Cardiac fibroblast (primary cell): ENCODE measurements at places on chromosomes 13 and 19.

DNA sequence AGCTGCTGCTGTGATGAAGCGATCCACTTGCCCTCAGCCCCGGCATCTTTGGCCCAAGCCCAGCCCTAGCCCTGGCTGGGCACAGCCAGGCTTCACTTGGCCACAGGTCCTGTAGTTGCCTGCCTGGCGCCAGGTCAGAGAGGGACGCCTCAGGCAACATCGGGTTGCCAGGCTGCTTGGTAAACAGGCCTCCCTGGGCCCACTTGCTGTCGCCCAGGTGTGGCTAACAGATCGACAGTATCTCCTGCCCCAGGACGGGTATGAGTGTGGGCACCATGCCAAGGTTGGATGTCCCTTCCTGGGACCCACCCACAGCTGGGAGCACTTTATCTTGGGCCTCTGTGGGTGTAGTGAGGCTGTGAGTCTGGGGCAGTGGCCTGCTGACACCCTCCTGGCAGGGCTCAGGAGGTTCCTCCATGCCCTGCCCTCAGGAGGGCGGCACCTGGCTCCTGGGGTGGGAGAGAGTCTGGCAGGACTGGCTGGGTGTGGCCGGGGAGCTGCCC, 27.8 kb downstream of the CARM1 start:
- no peak for DNase-seq

DNA sequence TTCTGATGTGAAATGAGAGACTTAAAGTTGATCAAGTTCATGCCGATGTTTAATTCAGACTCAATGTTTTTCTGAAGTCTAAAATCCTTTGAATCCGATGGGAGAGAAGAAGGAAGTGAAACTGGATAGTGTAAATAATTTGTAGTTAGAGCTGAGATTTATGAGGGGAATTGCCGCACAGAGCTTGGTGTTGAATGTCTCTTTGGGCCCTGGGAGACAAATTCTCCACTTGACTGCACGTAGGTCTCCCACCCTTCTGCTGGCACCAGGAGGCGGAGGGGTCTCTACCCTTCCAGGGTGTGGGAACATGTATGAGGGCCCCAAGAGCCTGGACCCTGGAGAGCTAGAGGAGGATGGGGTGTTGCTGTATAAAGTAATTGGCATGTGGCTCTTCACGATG, 140.8 kb upstream of the SERP2 start:
- DNase-seq = no peak

DNA sequence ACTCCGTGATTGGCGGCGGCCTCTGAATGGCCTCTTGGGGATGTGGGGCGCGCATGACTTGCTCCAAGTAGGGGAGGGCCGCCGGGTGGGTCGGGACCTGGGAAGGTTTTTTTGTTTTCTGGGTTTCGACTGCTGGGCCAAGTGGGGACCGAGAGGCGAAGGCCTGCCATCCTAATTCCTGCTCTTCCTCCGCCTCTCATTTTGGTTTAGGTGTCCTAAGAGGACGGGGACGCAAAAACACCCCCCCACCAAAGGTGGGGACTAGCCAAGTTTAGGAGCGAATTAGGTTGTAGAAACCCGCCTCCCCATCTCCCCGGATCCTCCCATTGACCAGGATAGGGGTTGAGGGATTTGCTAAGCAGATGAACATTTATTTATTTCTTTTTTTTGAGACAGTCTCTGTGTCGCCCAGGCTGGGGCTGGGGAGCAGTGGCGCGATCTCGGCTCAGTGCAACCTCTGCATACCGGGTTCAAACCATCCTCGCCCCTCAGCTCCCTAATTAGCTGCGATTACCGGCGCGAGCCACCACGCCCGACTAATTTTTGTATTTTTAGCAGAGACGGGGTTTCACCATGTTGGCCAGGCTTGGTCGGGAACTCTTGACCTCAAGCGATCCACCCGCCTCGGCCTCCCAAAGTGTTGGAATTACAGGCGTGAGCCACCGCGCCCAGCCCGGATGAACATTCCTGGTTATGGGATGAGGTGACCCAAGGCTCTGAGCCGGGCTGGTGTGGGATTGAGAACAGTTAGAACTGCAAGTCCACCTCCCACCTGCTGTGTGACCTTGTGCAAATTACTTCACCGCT, 838 bp downstream of the PPP2R1A start:
- DNase-seq = peak; percentile 55

DNA sequence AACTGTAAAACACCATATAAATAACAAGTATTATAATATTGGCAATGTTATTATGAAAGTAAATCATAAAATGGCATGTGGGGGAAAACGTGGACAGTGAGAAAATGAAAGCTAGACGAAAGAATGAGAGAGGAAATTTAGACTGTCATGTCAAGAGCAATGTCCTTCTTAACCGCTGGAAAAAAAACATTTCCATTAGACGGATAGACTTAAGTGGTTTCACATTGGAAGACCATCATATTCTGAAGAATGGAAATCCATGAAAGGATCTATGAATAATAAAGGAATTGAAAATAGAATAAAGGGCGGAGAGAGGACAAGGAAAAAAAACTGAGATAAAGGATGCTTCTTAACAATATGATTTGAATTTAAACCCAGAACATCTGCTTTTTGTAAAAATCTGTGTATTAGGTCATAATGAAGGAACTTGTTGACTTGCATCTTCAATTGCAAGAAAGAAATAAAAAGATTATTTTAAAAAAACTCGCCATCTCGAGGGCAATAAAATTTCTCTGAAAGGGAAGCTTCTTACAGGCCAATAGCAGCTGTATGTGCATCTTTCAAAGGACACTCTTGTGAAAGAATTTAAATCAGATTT, 90.6 kb downstream of the SPRY2 start:
- no peak for DNase-seq
